ENCODE measurements at places on chromosomes 11 and 22.

DNA sequence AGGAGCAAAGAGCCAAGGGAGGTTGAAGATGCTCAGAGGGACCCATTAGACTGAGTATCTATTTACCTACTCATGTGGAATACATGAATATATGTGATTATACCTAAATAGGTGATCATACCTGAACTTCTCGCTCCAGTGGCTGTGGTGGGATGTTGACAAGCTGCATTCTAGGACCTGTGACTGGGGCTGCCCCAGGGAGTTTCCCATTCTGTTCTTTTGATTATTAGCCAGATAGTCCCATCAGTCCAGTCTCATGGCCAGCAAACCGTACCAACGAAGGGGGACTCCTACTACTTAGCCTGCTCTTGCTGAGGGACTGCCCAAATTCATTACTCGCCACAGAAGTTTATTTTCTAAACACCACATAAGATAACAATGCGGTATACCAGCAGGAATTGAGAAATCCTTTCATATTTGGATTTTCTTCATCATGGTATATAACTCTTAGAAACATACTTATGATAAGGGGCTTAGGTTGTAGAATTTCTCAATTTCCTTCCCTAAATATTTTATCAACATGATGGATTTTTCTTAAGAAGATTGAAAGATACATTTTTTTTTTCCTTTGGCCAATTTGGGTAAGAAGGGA, 273.9 kb downstream of the NTM start:
- no peak for DNase-seq

DNA sequence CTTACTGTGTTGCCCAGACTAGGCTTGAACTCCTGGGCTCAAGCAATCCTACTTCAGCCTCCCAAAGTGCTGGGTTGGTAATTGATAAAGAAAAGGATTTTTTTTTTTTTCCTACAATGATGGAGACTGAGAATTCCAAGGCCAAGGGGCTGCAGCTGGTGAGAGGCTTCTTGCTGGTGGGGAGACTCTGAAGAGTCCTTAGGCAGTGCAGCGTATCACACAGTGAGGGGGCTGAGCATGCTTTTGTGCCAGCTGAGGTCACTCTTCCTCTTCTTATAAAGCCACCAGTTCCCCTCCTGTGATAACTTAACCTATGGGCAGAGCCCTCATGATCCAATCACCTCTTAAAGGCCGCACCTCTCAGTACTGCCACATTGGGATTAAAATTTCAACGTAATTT, 28.2 kb upstream of the CCDC81 start:
- no peak for DNase-seq

DNA sequence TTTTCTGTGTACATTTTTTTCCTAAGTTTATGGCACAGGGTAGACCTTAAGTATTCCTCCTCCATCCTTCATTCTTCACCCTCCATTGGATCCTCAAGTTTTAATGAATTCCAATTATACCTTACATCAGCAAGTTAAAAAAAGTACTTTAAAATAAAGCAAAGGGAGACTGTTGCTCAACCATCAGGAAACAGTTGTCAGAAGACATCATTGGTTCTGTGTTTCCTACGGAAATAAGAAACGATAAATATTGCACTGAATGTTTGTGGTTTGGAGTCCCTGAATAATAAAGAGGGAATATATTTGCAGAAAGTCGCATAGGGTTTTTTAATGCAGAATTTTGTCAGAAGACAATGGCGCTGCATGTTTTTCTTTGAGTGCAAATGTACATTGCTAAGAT, 28.1 kb upstream of the LDHA start:
- DNase-seq, result no peak

DNA sequence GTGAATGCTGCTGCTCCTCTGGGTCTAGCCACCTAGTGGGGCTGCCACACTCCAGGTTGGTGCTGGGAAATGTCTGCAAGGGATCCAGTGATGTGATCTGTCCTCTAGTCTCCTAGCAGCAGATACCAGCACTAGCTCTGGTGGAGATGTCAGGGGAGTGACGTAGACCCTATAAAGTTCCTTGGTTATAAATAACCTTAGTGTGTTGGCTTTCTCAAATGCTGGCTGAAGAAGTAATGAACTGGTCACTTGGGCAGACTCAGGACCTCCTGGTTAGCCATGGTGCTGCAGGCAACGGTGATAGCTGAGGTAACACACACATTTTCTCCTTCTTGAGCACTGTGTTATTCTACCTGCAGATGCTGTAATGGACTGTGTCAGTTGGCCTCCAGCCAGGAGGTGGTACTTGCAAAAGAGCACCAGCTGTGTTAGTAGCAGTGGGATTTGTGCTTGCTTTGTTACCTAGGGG, 35.5 kb downstream of the BBOX1 start:
- no peak for DNase-seq

GRCh38 chr11:12719221-12719620, 45.0 kb downstream of the TEAD1 start:
- no peak for DNase-seq

GRCh38 chr11:96393753-96394348, 4.0 kb downstream of the JRKL start:
- no peak for DNase-seq

- no peak for DNase-seq
Measured at GRCh38 chr22:29840498-29840897, 2.4 kb upstream of the ASCC2 start.

DNA sequence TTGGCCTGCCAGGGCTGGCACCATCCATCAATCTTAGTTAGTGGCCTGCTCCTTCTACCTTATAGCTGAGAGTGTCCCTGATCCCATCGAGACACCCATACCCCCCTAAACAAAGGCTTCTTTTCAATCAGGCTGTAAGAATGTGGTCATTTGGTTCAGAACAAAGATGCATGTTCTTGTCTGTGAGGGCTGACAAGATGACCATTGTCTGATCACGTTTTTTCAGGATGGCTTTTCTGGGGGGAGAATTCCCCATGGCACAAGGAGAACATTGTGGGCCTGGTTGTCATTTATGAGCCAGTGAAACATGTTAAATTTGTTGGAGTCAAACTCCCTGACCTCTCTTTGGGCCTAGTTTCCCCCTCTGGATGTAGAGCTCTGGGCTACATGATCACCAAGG, 160.4 kb downstream of the INSC start:
- DNase-seq, result no peak

DNA sequence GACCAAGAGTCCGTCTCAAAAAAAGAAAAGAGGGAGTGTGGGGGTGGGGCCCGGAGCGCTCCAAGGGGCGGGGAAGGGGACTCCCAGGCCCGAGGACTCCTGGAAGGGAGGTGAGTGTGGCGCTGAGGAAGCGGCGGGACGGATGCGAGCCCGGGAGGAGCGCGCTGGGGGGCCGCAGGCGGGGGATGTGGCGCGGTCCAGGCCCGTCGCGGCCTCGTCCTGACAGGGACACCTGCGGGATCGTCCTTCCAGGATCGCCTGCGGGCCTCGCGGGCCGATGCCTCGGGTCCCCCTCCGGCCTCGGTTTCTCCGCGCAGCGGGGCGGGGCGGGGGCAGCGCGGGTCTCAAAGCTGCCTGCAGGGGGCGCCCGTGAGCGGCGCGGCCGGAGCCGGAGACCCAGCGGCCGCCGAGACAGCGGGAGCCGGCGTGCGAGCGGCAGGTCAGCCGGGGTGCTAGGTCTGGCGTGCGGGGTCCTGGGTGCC, 3.8 kb upstream of the ADORA2A start:
- no peak for DNase-seq

DNA sequence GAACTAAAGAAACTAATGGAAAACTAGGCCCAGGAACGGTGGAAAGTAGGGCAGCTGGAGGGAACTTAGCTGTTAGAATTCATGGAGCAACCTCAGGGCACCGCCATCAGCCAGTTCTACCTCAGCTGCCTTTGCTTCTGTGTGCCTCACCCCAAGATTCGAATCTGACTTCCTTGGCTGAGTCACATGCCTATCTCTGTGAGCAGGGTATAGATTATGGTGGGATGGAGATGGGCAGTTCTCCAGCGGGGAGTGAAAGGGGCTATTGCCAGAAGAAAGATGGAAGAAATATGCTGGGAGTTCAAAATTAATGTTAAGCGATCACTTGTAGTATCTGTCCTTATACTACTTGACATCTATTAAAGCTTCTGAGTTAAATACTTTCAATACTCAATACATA, 18.9 kb upstream of the VWA5A start:
- DNase-seq, result no peak

- no peak for DNase-seq
Measured at GRCh38 chr11:96033095-96033494, 109.2 kb upstream of the MTMR2 start.

GRCh38 chr11:26730414-26731083, 8.7 kb upstream of the SLC5A12 start:
- DNase-seq, result no peak

DNA sequence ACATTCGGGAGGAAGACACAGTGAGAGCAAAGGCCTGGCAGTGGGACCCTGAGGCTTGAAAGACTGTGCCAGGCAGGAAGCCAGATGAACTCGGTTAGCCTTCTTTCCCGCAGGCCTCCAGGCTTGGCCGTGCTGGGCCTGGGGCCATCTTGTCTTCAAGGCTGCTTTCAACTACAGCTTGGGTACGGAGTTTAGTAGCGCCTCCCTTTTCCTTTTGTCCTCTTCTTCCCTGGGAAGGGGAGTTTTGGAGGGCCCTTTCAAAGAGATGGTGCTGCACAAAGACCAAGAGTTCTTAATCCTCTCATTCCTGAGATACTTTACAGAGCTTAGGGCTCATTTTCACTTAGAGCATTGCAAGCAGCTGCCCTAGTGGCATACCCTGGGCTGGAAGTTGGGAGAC, 87.5 kb downstream of the TP53I11 start:
- no peak for DNase-seq

DNA sequence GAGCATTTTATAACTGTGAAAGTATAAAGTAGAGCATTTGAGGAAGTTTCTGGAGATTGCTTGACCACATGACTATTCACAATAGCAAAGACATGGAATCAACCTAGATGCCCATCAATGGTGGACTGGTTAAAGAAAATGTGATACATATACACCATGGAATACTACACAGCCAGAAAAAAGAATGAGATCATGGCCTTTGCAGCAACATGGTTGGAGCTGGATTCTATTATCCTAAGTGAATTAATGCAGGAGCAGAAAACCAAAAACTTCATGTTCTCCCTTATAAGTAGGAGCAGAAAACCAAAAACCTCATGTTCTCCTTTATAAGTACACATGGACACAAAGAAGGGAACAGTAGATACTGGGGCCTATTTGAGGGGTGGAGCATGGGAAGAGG, 30.3 kb downstream of the UVRAG start:
- no peak for DNase-seq

DNA sequence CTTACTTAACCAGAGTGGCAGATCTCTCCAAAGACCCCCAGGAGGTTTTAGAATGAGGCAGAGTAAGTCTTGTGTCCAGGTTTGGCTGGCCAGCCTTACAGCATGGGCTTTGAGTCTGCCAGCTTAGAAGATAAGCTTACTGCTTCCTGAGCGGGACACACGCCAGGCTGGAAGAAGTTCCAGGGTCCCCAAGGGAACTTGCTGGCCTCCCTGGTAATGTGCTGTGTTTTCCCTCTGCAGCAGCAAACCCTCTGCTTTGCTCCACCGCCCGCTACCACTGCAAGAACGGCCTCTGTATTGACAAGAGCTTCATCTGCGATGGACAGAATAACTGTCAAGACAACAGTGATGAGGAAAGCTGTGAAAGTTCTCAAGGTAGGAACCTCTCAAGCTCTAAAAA, 154.2 kb downstream of the LDLRAD3 start:
- DNase-seq, result no peak

- no peak for DNase-seq
Measured at GRCh38 chr11:128689591-128689947, 4.3 kb upstream of the FLI1 start.

GRCh38 chr22:39543095-39543494, 10.5 kb upstream of the RPS19BP1 start:
- DNase-seq, result no peak

DNA sequence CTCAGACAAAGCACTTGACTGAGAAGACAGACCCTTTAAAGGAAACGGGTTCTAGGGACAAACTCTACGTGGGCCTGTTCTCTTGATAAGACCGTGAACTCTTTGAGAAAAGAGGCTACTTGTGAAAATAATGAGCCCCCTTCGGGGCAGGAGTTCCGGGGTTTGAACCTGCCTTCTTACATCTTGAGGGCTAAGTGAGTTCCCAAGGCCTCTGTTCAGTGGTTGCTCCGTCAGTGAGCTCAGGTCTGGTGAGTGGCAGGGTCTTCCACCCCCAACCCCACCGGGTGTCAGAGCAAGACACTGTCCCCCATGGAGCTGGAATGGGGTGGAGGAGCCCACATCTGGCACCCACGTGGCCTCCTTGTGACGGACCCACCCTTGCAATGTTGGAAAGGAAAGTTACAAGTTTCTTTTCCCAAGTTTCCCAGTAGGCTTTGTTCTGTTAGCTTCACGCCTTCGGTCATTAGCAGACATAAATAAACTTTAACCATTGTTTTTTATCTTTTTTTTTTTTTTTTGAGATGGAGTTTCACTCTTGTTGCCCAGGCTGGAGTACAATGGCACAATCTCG, 6.3 kb upstream of the SAMM50 start:
- DNase-seq, result no peak

- no peak for DNase-seq
Measured at GRCh38 chr11:111938687-111939160, 1.6 kb downstream of the DIXDC1 start.

DNA sequence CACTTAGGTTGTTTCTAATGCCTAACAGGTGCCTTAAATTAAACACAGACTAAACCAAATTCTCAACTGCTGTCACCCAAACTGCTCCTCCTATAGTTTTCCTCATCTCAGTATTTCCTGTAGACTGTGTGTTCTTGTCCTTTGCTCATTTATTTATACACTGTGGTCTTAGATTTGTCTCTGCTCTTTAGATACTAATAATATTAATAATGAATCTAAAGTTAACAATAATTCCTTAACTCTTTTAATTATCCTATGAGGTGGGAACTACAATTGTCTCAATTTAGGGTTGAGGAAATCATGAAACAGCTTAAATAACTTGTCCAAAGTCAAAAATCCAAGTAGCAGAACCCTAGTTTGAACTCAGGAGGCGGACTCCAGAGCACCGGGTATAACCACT, 43.9 kb upstream of the YPEL1 start:
- no peak for DNase-seq

GRCh38 chr11:112255067-112255720, 5.5 kb downstream of the PLET1 start:
- DNase-seq, result no peak

Measured in urinary bladder (tissue), 4 donors.